ENCODE measurements at places on chromosomes 16 and 17.

GRCh38 chr16:4976079-4976478, 17.9 kb downstream of the SEC14L5 start:
- no peak for DNase-seq

- no peak for DNase-seq
Observed at GRCh38 chr16:2170587-2171435, 15.2 kb downstream of the TRAF7 start.

- no peak for DNase-seq
Observed at GRCh38 chr17:40597156-40597555, 31.9 kb upstream of the CCR7 start.

GRCh38 chr17:3732210-3732621, 8.5 kb downstream of the HASPIN start:
- DNase-seq: no peak

- no peak for DNase-seq
Observed at GRCh38 chr16:66703406-66704215, 7.1 kb upstream of the CMTM4 start.

- DNase-seq: no peak
Observed at GRCh38 chr17:38617074-38617860, 11.5 kb upstream of the SRCIN1 start.

- no peak for DNase-seq
Observed at GRCh38 chr17:915538-916201, 63.9 kb downstream of the NXN start.

- no peak for DNase-seq
Observed at GRCh38 chr17:66349521-66350254, 47.3 kb downstream of the PRKCA start.

- DNase-seq: no peak
Observed at GRCh38 chr17:82152556-82153294, 54.7 kb upstream of the FASN start.

GRCh38 chr16:84436196-84436595, 67.9 kb downstream of the ATP2C2 start:
- no peak for DNase-seq

DNA sequence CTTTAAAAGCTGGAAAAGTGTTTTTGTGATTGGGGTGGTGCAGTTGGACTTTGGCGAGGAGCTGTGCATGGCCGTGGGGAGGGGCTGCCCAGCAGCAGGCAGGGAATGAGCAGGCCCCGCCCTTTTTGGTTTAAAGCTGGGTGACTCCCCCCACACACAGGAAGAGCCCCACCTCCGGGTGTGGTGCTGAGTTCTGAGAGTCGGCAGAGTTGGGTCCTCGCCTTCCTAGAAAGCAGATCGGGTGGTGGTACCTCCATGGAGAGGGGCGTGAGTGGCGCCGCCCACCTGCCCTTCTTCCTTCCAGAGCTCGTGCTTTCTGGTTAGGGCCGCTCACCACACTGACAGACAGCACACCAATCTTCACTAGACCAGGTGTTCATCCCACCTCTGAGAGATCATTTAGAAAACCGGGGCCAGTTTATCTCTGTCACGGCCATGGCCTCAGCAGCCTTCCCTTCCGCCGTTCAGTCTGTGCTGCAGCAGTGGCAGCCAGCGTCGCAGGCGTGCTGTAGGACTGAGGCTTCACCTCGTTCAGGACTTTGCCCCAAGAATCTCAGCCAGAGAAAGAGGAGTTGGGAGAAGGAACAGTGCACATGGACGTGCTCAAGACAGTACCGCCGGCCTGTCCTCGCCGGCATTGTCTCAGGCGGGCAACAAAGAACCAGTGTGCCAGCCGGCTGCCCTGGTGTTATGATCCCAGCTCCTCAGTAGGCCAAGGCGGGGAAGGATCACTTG, 144.0 kb upstream of the CHMP6 start:
- no peak for DNase-seq

- DNase-seq: no peak
Observed at GRCh38 chr16:79483336-79483735, 117.2 kb downstream of the MAF start.

DNA sequence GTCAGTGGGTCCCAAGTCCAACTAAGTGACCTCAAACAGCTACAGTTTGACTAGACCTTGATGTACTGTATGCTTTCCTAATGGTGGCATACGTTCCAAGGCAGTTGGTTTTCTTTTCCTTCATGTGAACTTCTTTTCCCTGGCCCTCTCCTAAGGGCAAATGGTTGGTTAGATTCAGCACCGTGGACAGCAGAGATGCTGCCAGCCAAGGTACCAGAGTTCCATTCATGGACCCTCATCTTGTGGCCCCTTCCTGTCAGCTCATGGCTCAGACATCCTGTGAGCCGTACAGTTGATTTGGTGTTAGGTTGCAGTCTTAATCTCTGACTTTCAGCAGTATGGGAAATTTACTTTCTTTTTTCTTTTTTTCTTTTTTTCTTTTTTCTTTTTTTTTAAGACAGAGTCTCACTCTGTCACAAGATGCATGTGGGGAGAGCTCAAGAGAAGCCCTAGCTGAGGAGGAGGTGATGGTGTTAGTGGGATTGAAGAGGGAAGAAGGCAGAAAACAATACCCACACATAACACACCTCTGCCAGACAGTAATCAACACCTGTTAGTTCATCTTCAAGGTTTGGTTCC, 122.4 kb downstream of the USP31 start:
- DNase-seq: peak; percentile 54

DNA sequence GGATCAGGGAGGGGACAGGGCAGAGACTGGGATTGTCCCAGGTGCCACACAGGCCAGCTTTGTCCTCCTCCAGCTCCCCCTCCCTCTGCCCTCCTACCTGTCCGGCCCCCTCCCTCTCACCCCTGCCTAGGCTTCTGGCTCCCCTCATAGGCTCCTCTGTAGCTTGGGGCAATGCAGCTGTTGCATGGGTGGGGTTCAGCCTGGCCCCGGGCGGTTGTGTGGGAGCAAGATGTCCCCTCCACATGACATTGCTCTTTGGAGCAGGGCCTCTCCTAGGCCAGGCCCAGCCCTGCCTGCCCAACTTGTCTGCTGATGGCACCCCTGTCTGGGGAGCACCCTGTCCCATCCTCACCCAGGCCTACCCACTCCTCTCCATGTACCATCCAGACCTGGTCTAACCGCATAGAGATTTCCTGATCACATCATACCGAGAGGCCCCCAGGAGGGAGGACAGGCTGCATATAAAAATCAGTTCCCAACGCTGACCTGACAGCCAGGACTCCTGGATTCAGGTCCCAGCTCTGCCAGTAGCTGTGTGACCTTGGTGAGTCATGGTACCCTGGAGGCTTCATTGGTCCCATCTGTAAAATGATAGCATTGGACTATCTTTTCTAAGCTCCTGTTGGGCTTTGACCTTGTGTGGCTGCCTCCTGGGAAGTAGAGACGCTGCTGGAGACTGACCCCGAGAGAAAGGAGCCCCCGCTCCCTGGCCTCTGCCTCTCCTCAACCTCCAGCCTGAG, 48.8 kb upstream of the DLX4 start:
- no peak for DNase-seq

GRCh38 chr17:31254654-31255053, 42.4 kb downstream of the OMG start:
- no peak for DNase-seq

DNA sequence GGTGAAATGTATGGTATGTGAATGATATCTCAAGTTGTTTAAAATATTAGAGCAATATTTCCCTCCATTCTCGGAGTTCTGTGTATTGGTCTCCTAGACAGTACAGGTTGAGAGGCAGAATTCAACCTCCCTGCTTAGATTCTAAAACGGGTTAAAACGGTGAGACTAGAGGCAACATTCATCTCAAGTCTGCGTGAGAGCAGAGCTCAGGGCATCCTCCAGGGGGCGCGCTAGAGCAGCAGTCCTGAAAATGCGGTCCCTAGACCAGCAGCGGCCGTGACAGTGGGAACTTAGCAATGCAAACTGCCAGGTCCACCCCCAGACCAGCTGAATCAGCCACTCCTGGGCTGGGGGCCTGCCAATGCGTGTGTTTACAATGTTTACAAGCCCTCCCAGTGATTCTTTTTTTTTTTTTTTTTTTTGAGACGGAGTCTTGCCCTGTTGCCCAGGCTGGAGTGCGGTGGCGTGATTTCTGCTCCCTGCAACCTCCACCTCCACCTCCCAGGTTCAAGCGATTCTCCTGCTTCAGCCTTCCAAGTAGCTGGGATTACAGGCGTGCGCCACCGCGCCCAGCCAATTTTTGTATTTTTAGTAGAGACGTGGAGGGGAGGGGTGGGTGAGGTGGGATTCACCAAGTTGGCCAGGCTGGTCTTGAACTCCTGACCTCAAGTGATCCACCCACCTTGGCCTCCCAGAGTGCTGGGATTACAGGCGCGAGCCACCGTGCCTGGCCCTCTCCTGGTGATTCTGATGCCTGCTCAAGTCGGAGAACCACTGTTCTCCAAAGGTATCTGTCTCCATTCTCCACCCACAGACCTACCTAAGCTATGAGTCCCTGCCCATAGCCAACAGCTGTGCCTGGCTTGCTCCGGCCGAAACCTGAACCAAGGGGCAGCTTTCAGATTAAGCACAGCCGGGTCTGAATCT, 24.2 kb downstream of the KLHL36 start:
- DNase-seq: peak; percentile 74

DNA sequence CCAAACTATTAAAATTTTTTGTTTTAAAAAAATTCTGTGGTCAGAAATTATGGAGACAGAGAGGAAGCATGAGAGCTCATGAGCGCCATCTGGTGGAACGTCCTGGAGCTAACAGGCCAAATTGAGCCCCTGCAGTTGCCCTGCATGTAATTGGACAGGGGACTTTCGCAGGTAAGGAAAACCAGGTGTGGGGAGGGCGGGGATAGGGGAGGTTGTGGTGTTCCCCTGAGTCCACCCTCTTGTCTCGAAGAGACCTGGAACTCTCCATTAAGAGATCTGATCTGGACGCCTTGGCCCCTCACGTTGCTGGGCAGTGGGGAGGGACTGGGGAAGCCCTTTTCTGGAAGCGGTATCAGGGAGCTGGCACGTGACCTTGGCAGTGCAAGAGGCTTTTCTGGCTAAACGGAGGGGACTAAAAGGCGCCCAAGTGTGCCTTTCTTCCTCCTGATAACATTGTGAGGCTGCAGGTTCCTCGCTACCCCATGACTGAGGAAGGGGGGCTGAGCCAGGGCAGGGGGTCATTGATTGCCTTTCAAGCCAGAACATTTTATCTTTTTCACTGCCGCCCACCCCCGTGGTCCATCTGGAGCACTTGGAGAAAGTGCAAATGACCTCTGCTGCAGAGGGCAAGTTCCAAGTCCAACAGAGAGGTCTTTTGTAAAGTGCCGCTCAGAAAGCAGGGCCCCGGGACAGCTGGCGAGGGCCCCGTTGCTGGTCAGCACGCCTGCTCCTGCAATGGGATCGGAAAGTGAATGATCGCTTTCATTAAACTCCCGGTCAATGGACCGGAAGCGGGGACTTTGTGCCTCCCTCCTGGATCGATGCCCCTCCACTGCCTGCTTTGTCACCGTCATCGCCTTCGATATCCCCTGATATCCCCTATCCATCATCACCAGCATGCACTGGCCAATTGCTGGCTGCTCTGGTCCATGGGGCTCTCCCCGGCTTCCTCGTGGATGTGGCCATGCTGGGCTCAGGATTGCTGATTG, 18.4 kb downstream of the PDILT start:
- peak; percentile 57 for DNase-seq

GRCh38 chr16:57372372-57373116, at the start of gene CX3CL1:
Gene CX3CL1, plus strand, starts transcription at chr16:57372490. Its CDS starts 79 bp downstream, at chr16:57372569.
- DNase-seq: peak; percentile 78

GRCh38 chr17:32876417-32877163, at the start of gene MYO1D:
Gene MYO1D, minus strand, starts transcription at chr17:32877124. Its CDS starts 252 bp downstream, at chr17:32876872.
- DNase-seq: peak; percentile 65

DNA sequence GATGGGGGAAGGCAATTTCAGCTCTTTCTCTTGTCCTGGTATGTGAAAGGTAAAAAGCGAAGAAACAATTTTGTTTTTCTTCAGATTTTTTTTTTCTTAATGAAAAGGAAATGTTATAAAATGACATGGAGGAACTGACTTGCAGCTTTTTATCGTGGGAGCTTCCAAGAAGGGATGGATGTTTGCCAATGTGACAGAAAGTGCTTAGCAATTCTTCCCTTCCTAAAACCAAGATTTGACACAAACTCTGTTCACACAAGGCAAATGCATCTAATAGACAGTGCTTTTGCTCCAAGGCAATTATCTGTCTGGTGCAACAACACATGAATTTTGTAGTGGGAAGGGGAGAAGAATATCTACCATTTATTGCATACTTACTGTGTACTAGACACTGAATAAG, 988.5 kb downstream of the CDH11 start:
- DNase-seq: no peak

- peak; percentile 78 for DNase-seq
Observed at GRCh38 chr17:59329176-59330052, 2.0 kb upstream of the YPEL2 start.

DNA sequence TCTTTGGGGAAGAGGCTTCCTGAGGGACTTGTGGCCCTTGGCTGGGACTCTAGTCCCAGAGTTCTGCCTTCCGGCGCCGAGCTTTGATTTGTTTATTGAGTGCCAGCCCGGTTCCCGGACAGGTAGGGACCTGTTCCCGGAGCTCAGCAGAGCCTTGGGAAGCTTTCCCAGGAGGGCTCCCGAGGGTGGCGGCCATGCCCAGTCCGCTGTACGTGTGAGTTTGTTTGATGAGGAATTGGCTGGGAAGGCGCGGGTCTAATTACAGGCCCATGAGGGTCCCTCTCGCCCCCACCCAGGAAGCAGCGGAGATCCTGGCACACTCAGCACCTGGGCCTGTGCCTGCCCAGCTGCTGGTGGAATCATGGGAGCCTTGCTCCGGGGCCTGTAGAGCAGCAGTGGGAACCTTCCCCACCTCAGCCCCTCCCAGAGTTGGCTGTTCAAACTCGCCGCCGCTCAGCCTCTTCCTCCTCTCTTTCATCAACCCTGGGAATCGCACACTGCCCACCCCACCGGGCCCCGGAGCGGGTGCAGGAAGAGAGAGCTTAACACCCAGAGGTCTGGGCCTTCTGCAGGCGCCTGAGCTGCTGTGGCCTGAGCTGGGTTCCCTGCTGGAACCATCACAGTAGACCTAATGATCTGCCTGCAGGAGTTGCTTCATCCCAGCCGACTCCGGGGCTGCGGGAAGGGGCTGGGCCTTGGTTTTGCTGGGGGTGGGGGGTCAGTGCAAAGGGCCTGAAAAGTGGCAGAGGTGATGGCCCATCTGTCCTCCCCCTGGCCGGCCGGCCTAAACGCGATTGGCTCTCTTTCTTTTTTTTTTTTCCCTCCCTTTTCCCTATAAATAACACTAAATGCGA, 313.7 kb downstream of the SEC14L1 start:
- no peak for DNase-seq

- DNase-seq: no peak
Observed at GRCh38 chr16:19833581-19833980, 51.1 kb downstream of the GPRC5B start.

All from ACHN (cell line).